ENCODE measurements at places on chromosomes 1 and 21.
A peak's percentile ranks its signal among the peaks of the same experiment; 100 is the strongest.

DNA sequence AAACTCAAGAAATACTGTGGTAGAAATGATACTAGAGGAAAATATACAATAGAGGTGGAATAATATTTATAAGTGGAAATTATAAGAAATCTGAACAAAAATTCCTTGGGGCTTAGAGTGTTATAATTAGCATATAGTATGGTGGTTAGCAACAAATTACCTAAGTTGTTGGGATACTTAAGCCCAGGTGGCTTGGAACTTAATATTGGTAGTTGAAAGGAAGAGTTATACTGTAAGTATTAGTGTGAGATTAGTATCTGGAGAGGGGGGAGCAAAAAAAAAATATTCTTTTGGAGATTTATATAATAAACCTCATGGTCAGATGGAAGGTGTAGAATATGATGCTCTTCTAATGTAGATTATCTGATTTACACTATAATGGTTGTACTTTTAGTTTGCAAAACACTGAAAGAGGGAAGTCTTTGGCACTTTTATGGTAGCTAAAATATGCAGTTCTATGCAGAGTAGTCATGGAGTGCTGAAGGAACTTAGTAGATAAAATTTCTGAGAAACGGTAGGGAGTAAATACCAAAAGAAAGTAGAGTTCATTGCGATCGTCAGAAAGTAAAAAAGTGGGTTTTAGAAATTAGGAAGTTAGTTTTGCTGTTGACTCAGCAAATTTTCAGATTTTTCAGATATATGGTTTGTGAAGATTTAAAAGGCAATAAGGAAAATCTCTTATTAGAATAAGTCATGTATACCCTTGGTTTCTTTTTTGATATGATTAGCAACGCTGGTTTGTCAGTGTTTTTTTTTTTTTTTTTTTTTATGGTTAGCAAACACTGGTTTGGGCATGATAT, 45.7 kb downstream of the MTF2 start:
- DNase-seq: no peak

- DNase-seq: no peak
These were observed 5.3 kb downstream of the SSU72 start for GRCh38 chr1:1569341-1569740.

- DNase-seq: no peak
These were observed 130.8 kb downstream of the PGBD5 start for GRCh38 chr1:230295367-230295766.

DNA sequence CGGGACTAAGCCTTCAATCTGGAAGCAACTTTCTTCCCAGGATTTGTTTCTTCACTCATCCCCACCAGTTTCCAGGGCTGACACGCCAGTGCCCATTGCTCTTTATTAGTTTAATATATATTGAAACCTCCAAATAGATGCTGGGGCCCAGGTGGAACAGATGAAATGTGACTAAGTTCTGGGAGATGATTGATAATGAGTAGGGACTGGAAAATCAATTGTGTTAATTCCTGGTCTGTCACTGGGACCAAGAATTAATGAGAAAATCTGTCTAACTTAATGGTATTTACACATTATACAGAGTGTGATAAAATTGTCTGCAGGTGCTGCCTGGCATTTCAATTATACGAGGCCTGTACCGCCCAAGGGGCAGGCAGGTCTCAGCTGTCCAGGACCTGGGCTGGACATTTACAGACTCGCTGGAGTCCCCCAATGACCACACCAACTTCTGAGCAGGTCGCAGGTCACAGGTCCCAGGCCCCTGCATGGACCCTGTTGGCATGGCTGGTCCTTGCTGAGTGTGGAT, 35.8 kb downstream of the UBIAD1 start:
- no peak for DNase-seq

- DNase-seq: no peak
These were observed 200.6 kb downstream of the SMYD3 start for GRCh38 chr1:246306415-246307037.

- no peak for DNase-seq
These were observed 10.2 kb upstream of the OR10J4 start for GRCh38 chr1:159421821-159422220.

GRCh38 chr1:185636848-185637247, 97.3 kb upstream of the HMCN1 start:
- no peak for DNase-seq

DNA sequence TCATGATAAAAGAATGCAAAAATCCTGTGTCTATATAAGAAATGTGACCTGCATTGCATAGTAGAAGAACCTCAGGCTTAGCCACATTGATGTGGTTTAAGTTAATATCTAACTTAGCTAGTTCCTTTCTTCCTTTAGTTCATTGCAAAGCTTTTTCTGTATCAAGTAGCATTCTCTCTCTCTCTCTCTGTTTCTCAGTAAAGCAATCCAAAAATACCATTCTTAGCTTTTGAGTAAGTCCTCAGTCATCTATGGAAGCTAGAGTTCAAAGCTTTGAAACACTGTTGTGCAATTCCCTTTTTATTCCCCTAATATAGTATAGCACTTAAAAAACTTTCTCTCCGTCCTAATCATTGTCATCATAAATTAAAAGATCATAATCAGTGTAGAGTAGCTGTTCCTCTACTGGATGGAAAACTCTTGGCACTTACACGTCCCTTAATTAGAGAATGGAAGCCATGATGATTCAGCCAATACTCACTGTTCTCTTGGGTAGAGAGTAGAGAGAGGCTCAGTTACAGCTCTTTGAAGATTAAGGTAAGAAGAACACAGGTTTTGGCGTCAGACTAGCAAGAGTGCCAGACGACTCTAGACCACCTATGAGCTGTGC, 350.3 kb upstream of the LYPLAL1 start:
- no peak for DNase-seq

DNA sequence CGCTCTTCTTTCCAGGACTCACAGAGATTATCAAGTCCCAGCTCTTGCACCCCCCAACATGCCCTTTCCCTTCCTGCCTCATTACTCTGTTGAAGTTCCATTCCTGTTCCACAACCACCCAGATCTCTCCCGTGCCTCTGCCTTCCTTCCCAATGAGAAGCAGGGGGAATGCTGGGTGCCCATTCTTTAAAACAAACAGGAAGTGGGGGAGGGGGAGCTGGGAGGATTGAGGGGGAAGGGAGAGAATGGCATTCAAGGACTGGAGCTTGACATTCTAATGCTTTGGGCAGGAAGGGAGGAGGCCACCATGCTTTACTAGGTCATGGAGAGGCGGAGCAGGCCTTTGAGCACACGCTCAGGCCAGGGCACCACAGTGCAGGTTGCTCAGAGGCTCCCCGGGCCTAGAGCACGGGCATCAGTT, 150.3 kb upstream of the IRF2BP2 start:
- no peak for DNase-seq

- no peak for DNase-seq
These were observed 210.2 kb downstream of the LRRC7 start for GRCh38 chr1:69777971-69778370.

- no peak for DNase-seq
These were observed 83.9 kb downstream of the BCAR3 start for GRCh38 chr1:93597709-93598108.

GRCh38 chr1:34147301-34147700, 17.7 kb downstream of the CSMD2 start:
- DNase-seq: no peak

- no peak for DNase-seq
These were observed 67.7 kb downstream of the LBR start for GRCh38 chr1:225360119-225360518.

- no peak for DNase-seq
These were observed at the start of gene GRIK3 for GRCh38 chr1:37034121-37035013. GRIK3 (minus strand) TSS chr1:37034515; CDS start chr1:37034108, 407 bp downstream.

GRCh38 chr1:203263496-203263895, 34.0 kb upstream of the CHIT1 start:
- DNase-seq: no peak

- DNase-seq: no peak
These were observed 1.5 kb downstream of the ENAH start for GRCh38 chr1:225651376-225651871.

DNA sequence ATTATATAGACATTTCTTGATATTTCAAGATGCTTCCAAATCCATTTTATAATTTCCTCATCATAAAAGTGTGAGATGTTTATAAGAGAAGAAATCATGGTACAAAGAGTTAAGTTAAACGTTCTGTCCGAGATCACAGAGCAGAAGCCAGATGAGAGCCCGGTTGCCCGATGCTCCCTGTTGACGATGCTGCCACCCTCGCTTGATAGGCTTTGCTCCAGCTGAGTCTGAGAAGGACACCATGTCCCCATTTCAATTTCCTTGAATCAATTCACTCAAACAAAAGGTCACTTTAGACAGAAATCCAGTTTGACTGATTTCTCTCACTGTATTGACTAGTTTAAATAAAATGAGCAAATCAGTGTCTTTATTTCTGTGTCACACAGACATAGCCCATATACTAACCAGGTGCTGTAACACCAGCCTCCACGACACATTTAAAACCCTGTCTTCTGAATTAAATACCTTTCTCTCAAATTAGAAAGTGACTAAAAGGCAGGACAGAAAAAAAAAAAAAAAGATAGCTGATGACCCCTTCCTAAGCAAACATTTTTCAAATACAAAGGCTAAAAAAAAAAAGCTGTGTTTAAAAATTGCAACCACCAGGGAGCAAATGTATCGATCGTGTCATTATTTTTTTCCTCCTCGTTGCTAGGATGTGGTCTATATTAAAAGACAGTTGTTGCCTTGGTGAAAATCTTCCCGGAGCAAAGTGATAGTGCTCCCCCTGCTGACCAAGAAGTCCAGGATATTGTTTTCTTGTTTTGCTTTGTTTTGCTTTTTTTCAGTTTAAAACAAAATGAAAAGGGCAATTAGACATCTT, 35.2 kb downstream of the DNASE2B start:
- no peak for DNase-seq

GRCh38 chr21:38813143-38813542, 7.4 kb downstream of the ETS2 start:
- no peak for DNase-seq

DNA sequence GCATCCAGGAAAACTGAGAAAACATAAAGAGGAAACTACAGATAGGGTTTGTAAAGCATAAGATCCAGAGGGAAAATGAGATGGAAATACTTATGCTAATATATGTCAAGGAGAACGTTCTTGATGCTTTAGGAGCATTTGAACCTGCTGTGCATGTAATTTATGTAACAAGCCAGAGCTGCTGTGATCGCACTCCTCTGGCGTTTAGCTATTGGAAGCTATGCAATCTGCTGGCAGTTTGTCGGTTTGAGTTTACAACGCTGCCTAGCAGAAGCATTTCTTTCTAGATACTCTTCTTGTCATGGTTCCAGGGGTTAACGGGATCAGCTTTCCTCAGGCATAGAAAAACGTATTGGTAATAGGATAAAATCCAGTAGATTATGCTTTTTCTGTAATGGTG, 182.7 kb downstream of the KCNH1 start:
- no peak for DNase-seq

- DNase-seq: peak; percentile 11
These were observed 956 bp downstream of the CPLANE2 start for GRCh38 chr1:16235944-16236510.

- no peak for DNase-seq
These were observed 6.6 kb downstream of the MR1 start for GRCh38 chr1:181040284-181040865.

DNA sequence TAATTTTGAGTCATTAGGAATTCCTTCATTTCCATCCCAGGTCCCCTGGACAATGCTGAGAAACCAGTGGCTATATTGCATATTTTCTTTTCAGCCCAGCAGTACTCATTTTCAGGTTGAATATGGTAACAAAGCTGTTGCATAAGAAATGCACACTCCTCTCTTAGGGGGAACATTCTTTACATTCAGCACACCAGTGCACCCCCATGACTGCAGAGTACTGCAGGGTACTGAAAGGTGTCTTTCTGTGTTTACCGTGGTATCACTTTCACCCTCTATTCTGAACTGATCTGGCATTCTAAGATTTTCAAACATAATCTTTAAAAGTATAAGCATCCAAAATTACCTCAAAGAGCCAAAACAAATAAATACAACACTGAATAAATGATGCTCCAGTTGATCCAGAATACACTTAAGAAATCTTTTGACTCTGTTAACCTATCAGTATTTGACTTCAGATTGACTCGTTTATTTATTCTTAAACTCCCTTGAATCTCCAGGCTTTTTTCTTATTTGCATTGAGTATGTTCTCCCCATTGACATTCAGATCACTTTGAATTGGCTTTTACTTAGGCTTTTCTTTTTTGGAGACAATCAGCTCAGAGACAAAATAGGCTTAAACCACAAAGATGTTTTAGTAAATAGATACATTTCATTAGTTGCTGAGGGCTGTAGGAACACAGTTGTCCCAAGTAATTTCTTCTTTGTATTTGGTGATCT, 213.6 kb downstream of the NFIA start:
- no peak for DNase-seq

GRCh38 chr1:55302972-55303371, 87.8 kb upstream of the USP24 start:
- no peak for DNase-seq

- DNase-seq: no peak
These were observed 28.9 kb downstream of the CNST start for GRCh38 chr1:246595146-246595545.

- no peak for DNase-seq
These were observed 22.3 kb downstream of the RCOR3 start for GRCh38 chr1:211281320-211282022.

DNA sequence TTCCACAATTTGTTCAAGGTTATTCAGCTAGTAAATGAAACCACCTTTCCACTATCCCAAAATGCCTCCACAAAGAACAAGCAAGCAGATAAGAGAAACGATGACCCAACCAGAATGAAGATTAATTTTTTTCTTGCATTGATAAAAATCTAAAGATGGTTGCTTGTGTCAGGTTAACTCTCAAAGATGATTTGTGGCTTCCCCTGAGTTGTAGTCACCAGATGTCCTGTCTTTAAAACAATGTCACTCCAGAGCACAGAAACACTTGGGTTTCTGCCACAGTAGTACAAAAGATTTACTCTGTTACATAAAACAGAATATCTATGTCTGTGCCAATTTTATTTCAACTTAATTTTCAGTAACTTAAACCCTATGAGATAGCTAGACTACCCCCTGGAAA, 11.4 kb upstream of the CCDC17 start:
- no peak for DNase-seq

DNA sequence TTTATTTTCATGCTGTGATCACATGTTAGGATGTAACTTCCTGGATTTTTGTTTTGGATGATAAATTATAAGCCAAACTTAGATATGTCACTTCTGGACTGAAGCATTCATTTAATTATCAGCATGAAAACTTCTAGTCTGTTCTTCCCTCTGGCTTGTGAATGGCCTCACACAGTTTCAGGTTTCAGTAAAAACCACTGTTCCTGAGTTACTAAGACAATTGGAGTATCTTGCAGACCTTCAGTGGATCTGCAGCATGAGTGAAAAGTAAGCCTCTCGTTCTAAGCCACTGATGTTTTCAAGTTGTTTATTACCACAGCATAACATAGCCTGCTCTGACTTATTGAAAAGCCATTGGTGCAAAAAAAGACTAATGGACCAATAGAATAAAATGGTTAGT, 55.3 kb upstream of the RGS21 start:
- DNase-seq: no peak
